ENCODE measurements at places on chromosomes 13 and 19.

DNA sequence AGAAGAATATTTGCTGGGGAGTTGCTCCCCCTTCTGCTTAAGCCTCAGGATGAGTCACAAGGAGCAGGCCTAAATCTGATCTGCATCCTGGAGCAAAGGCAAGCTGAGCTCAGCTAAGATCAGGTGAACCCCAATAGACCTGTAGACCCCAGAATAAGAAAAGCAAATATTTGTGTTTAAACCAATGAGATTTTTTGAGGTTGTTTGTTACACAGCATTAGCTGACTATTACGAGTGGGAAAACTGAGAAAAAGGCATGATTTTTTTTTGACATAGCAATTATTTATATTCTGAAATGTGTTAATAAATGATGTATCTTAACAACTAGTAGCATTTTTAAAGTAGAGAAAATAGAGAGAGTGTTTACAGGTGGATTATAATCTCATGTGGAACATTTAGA lies 45.1 kb downstream of the ADGRE3 start:
- no peak for DNase-seq

- no peak for DNase-seq
Observed at GRCh38 chr19:40560092-40560507, 16.6 kb upstream of the SHKBP1 start.

DNA sequence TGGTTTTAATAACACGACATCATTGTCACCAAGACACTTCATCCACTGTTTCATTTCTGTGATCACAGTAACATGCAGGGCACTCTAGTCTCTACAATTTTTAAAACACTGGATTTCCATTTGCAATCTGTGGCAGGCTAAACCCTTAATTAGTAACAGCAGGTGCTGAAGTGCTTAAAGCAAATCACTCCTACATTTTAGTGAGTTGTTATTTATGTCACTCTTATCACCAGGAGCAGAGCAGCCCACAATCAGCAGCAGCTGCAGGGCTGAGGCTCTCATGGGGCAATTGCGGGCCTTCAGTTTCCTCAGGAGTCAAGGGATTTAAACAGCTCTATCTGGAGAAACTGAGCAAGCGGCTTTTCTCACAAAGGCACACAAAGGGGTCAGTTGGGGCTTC lies 1.6 kb downstream of the SOHLH2 start:
- peak; percentile 3 for DNase-seq

DNA sequence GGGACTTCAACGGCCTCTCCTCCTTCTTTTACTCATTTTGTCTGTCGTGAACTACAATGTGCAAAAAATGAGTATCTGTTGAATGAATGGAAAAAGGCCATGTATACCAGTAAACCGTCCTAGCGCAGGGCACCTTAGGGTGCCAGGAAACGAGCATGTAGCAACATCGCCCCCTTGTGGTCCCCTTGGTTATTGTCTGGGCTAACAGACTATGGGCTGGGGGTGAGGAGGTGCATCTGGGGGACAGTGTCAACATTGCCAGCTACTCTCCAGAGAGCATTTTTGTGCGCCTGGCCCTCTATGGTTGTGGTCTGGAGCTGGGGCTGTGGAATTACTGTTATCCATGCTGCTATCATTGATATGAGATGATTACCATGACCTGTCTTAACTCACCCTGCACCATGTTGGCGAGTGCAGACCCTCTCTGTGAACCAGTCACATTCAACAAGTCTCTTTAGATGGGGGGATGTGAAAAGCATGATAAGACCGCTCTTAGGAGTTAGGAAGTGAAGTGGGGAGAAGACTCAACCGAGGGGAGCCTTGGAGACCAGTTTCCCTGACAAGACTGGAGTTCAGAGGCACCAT lies 22.8 kb upstream of the SIGLEC11 start:
- peak; percentile 84 for DNase-seq

DNA sequence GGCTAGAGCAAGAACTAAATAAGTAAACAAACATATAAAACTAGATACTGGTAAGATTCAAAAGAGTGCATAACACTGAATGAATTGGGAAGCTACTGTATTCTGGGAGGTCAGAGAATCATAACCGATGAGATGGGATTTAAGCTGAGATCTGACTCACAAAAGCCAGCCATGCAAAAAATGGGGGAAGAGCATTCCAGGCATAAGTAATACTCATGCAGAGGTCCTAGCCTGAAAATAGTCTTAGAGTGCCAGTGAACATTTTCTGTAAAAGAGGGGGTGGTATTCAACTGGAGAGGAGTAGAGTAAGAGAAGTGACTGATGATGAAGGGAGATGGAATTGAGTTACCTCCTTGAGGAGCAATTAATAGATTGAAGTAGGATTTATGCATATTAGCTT lies 872.0 kb upstream of the GPC6 start:
- DNase-seq, result no peak

DNA sequence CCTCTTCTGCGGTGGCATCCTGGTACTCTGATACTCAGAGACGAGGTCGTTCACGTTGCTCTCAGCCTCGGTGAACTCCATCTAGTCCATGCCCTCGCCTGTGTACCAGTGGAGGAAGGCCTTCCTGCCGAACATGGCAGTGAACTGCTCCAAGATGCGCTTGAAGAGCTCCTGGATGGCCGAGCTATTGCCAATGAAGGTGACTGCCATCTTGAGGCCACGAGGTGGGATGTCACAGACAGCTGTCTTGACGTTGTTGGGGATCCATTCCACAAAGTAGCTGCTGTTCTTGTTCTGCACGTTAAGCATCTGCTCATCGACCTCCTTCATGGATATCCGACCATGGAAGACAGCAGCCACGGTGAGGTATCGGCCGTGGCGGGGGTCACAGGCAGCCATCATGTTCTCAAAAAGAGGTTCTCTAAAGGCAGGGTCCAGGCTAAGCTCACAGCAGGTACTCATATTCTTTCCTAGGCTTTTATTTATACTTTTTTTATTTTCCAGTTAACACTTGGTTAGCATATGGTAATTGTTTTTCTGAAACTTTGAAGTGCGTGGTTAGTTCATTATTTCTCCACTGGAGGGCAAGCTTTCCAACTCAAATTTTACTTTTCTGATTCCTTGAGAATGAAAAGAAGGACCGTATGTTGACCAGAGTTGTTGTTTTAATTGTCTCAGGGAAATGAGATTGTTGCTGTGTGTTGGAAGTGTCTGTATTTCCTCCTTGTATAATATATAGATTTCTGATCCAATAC lies 72.4 kb upstream of the RGCC start:
- DNase-seq, result peak; percentile 37

GRCh38 chr19:39709026-39709872 lies 5.0 kb downstream of the LGALS14 start:
- no peak for DNase-seq

- no peak for DNase-seq
Observed at GRCh38 chr13:93843082-93843481, 616.5 kb downstream of the GPC6 start.

GRCh38 chr13:98717256-98717655 lies 35.2 kb downstream of the SLC15A1 start:
- no peak for DNase-seq
